ENCODE measurements at places on chromosomes 16 and 17. TPM values are rescaled to one million over a fixed set of nuclear protein-coding genes. Genes with fewer than 3 reads are reported as not detected.

The GUCY2D gene
- total RNA-seq = 0.38 TPM

The PERCC1 gene
- total RNA-seq = not detected

The KRTAP4-1 gene
- 0.38 TPM for total RNA-seq

The TMEM98 gene
- 46.5 TPM for total RNA-seq

The KRTAP9-2 gene
- not detected for total RNA-seq
